ENCODE measurements at places on chromosomes 7 and 10. TPM values are rescaled to one million over a fixed set of nuclear protein-coding genes. Genes with fewer than 3 reads are reported as not detected.

DNA sequence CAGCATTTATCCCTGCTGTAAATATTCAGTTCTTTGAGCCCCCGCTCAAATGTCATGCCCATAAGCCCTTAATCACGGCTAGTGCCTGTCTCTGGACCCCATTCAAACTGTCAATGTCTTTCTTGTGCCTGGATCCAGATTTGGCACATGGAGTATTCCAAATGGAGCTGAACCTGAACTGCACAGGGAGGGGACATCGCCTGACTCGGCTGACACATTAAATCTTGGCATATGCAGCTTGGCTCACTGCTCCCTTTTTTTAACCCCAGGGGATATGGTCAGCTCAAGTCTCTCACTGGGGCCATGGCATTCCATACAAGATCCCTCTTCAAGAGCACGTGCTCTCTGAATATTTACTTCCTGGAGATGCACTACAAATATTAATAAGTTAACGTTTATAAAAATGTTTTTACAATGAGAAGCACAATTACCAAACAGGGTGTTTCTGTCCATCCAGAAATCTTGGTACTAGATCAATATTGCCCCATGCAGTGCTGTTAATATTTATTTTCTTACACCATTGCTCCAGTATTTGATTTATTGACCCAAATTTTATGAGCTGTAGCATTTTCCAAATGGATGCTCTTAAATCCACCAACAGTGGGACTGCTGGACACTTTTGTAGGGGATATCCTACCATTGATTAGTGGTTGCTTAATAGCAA lies 57.4 kb downstream of the FGFR2 start:
- no peak for DNase-seq

DNA sequence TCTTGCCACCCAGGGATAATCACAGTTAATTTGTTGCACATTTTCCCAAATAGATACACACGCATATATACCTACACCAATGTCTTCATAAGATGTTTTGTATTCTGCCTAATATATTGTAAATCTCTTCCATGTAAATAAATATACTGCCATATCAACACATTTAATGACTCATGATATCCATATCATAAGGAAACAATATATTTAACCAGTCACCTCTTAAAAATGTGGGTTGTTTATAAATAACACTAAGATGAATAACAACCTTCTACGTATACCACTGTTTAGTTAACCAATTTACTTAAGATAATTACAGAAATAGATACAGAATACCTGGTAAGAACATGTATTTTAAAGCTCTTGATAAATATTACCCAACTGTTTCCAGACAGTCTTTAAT lies 38.2 kb downstream of the ELAPOR2 start:
- no peak for DNase-seq

DNA sequence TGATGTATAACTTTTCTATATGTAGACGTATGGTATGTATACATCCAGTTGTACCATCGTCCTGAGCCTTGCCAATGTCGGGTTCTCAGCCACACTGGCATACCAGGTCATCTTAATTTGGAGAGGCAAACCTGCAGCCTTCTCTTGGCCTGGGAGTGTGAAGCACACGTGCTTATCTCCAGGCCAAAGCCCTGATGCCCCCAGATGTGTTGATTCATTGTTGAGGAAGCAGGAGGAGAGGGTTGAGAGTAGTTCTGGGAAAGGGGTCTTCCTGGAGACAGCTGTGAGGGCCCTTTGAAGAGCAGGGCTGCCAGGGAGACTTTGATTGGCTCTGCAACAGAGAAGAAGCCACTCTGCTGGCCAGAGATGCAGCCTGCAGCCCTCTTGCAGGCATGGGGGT lies 155.6 kb downstream of the ARHGAP21 start:
- no peak for DNase-seq

GRCh38 chr10:124708922-124709520 lies 35.2 kb downstream of the FAM53B start:
- DNase-seq: no peak

DNA sequence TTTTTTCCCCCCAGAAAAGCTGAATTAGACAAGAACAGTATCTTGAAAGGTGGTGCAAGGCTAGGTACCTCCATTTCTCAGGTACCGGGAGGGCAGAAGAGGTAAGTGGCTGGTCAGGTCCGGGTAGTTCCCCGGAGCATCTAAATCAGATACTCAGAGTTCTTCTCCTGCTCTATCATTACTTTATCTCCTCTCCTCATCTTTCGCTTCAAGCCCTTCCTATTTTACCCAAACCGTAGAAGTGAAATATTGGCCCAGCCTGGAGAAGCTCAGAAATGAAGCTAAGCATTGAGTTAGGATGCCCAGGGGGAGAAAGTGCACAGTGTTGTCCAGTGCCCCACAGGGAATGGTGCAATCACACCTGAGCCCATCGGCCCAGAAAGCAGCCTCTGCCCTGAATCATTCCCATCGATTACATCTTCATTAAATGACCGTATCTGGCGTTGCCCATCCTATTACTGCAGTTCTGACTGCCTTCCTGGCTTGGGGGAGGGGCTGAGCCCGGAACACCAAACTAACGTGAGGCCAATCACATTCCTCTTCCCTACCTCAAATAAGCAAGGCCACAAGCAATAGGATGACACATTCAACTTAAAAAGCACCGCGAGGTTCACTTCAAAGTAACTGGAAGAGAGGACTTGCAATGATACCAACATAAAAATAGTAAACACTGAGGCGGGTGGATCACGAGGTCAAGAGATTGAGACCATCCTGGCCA lies 116.5 kb downstream of the PRPF18 start:
- no peak for DNase-seq

- peak; percentile 19 for DNase-seq
Observed at GRCh38 chr7:120486164-120486563, 213.2 kb downstream of the KCND2 start.

DNA sequence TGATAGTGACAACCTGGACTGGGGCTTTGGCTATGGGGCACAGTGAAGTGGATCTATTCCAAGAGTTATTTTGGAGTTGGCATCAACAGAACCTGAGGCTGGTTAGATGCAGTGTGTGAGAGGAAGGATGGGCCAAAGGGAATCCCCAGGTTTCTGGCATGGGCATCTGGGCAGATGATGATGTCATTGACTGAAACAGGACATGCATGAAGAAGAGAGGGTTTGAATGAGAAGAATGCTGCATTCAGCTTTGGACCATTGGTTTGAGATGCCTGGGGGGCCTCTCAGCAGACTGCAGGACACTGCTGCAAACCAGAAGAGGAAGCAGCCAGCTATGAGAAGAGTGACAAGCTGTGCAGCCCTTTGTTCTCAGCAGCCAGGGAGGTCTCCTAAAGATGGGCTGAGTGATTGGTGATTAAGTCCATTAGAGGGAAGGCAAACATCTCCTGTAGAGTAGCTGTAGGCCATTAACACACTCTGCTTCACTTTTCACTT lies 23.1 kb upstream of the PIK3CG start:
- no peak for DNase-seq

DNA sequence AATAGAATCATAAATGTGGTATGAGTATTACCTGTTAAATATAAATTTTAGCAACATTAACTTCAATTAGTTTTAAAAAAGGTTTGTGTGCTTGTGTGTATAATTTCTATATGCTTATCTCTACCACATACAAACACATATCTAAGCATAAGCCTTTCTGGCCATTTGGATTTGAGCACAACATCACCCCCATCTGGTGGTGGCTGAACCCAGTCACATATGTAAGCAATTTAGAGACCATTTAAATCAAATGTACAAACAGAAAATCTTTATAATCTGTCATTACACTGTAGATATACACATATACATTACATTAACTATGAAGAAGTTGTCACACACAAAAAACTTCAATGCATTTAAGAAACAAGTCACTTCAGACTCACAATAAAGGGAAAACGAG lies 31.7 kb downstream of the GPR22 start:
- no peak for DNase-seq

GRCh38 chr10:54607983-54608382 lies 193.0 kb downstream of the PCDH15 start:
- no peak for DNase-seq

- DNase-seq: no peak
Observed at GRCh38 chr7:81688622-81689411, 81.0 kb downstream of the HGF start.

The MRLN gene
- total RNA-seq: 0.43 TPM

The GIMAP1 gene
- total RNA-seq: not detected

The DIP2C gene
- total RNA-seq: 3.2 TPM

The ERCC6 gene
- 9.3 TPM for total RNA-seq

The TUBAL3 gene
- total RNA-seq: not detected

The GRID2IP gene
- not detected for total RNA-seq

The LLCFC1 gene
- total RNA-seq: not detected

Measured in HT1080 (cell line).